Activated CD8-positive, alpha-beta T cell treated with anti-CD3 and anti-CD28 coated beads for 36 hours (primary cell): ENCODE measurements at places on chromosomes 6 and 20. TPM values are rescaled to one million over a fixed set of nuclear protein-coding genes. Genes with fewer than 3 reads are reported as not detected.

DNA sequence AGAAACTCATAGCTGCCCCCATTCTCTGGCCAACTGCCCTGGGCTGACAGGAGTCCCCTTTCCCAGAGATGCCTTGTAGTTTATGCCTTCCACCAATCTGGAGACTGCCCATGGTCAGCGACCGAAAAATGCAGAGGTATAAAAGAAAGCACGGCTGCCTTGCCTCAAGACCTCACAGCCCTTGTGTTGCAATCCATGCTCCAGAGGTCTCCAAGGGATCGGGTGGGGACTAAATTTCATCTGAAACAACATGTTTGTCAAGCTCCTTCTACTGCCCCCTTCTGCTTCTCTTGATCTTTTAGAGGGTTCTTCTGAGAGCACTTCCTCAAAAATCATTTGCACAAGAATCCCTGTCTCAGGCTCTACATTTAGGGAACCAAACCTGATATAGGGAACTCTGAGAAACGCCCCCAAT is 128.8 kb downstream of the PLCB1 start:
- no peaks in the 10 kb centered on the region for H3K27me3 ChIP-seq
- no peak overlapping the region for H3K4me3 ChIP-seq
- no peak overlapping the region for H3K27ac ChIP-seq
- DNase-seq, result no peak
- H3K36me3 ChIP-seq, result no peaks in the 10 kb centered on the region
- H3K4me1 ChIP-seq, result no peaks in the 10 kb centered on the region

TINAG gene
- not detected for total RNA-seq

- H3K36me3 ChIP-seq, result no peaks in the 10 kb centered on the region
- no peak overlapping the region for H3K4me3 ChIP-seq
- no peaks in the 10 kb centered on the region for H3K4me1 ChIP-seq
- no peak for DNase-seq
- H3K27ac ChIP-seq, result no peak overlapping the region
- H3K27me3 ChIP-seq, result no peaks in the 10 kb centered on the region
These were observed 492.0 kb upstream of the NRSN1 start for GRCh38 chr6:23633996-23634395.

- no peak for DNase-seq
- H3K27ac ChIP-seq, result peak overlapping the region; percentile 72
- H3K4me3 ChIP-seq, result no peak overlapping the region
- peaks cover 9% of the 10 kb centered on the region for H3K36me3 ChIP-seq
- peaks cover 42% of the 10 kb centered on the region for H3K4me1 ChIP-seq
These were observed 278.8 kb upstream of the RUNX2 start for GRCh38 chr6:45049188-45049843.

GRCh38 chr6:119179842-119180241 is 101.4 kb upstream of the FAM184A start:
- H3K4me1 ChIP-seq, result peaks cover 14% of the 10 kb centered on the region
- H3K36me3 ChIP-seq, result peaks cover 32% of the 10 kb centered on the region
- DNase-seq, result no peak
- no peak overlapping the region for H3K4me3 ChIP-seq

BPI gene
- total RNA-seq, result not detected

GRCh38 chr6:154649721-154650120 is 83.5 kb upstream of the SCAF8 start:
- no peak for DNase-seq
- no peak overlapping the region for H3K27ac ChIP-seq
- H3K27me3 ChIP-seq, result no peaks in the 10 kb centered on the region
- H3K4me1 ChIP-seq, result no peaks in the 10 kb centered on the region

NOTCH4 gene
- 1.2 TPM for total RNA-seq

DNA sequence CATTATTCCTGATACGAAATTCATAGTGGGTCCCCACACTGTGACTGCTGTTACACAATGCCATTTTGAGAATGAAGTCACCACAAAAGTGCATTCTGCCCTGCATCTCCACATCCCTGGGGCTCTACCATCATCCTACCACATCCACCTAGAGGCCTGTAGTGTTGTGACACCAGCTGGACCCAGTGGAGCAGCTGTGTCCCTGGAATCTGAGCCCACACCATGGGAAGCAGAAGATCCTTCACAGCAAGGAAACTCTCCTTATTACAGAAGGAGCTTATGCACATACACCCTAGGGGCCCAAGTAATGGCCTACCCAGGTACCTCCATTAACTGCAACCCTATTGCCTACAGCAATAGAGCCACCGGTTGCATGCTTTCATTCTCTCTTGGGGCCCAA is 566.6 kb upstream of the EPHA7 start:
- no peaks in the 10 kb centered on the region for H3K27me3 ChIP-seq
- no peak overlapping the region for H3K4me3 ChIP-seq
- no peak overlapping the region for H3K27ac ChIP-seq
- no peaks in the 10 kb centered on the region for H3K36me3 ChIP-seq

GRCh38 chr6:11092668-11093375 is 812 bp upstream of the SMIM13 start:
- peak; percentile 61 for DNase-seq
- H3K36me3 ChIP-seq, result peaks cover 5% of the 10 kb centered on the region
- H3K27ac ChIP-seq, result peak overlapping the region; percentile 96

- no peaks in the 10 kb centered on the region for H3K27me3 ChIP-seq
- DNase-seq, result no peak
- peaks cover under 1% of the 10 kb centered on the region for H3K36me3 ChIP-seq
- peaks cover 25% of the 10 kb centered on the region for H3K4me1 ChIP-seq
- no peak overlapping the region for H3K27ac ChIP-seq
These were observed 43.6 kb downstream of the ZDHHC14 start for GRCh38 chr6:157424491-157425020.

CST2 gene
- not detected for total RNA-seq

DNA sequence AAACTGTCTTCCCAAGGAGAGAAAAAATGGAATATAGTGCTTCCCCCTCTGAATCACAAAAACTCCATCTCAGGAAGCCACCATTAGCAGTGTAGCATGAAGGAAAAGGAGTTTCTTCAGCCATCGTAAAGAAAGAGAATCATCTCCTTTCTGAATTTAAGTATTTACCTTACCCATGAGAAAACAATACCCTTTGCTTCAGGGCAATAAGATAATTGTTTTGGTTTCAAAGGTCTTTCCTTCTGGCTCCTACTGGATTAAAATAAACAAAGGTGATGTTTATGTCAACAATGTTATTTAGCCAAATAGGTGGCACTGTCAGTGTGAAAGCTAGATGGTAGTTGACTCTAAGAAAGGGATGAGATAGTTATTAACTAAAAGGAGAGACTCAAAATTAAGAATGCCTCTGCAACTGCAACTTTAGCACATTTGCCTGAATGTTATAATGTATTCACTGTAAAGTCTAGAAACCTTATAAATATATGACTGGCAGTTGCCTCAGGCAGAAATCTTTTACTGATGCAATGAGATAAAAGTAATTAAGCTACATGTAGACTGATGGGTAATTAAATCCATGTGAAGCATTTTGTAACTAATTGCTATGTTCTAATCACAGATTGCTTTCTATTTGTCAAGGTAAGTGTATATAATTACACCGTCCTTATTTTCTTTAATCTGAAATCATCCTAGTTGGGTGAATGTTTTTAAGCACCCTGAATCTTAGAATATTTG is 399.0 kb downstream of the CDKAL1 start:
- no peak for DNase-seq
- no peaks in the 10 kb centered on the region for H3K27me3 ChIP-seq
- H3K27ac ChIP-seq, result no peak overlapping the region
- H3K36me3 ChIP-seq, result peaks cover 13% of the 10 kb centered on the region

GPR6 gene
- total RNA-seq, result not detected

C6orf132 gene
- 0.18 TPM for total RNA-seq

- peaks cover 33% of the 10 kb centered on the region for H3K4me1 ChIP-seq
- H3K27ac ChIP-seq, result peak overlapping the region; percentile 14
- peaks cover 14% of the 10 kb centered on the region for H3K36me3 ChIP-seq
- no peaks in the 10 kb centered on the region for H3K27me3 ChIP-seq
These were observed 1.4 kb upstream of the BTN3A1 start for GRCh38 chr6:26400626-26401025.

DNA sequence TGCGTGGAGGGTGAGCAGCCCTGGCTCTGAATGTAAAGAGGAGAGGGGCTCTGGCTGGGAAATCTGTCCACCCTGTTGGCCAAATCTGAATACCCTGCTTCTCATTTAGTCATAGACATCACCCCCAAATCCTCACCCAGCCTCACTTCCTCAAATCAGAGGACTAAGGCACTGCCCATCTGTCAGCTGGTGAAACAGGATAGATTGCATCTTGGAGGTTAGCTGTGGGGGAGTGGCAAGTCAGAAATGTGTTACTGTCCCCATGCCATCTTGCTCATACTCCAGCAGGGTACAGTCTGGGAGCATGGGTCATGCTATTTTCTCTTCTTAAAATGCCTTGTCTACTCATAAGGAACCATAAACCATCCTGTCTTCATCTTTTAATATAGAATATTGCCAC is 9.5 kb upstream of the DTNBP1 start:
- no peaks in the 10 kb centered on the region for H3K36me3 ChIP-seq
- H3K27me3 ChIP-seq, result peaks cover 3% of the 10 kb centered on the region
- no peak overlapping the region for H3K4me3 ChIP-seq
- no peak for DNase-seq

DNA sequence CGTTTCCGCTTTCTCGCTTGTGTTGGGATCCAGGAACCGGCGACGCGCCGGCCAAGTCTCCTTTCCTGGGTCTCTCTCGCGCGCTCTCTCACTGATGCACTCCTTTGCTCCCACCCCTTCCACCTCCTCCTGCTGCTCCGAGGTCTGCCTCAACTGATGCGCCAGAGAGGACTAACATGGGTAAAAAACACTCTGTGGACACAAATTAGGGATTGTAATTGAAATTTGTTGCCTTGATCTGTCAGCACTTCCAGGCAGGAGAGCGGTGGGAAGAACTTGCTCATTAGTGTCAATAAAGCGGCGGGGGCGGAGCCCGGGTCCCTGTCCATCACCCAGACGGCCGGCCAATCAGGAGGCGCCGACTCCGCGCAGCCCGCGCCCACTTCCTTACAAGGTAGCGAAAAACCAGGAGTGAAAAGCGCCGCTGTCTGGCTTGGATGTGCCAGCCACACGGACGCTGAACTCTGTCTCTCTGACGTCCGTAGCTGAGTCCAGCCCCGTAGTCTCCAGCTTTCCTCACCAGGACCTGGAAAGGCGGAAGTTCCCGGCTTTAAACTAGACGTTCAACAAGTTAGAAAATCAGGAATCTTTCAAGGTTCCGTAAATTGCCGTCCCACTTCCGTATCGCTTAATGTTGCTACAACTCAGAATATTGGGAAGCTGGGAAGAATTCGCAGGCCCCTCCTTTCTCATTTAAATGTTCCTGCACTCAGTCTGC is at the start of gene TBX18:
Gene TBX18 (minus strand): TSS at position 267 of the 718 bp plus-strand sequence. CDS start 417 bp downstream, outside the sequence.
- H3K36me3 ChIP-seq, result peaks cover 4% of the 10 kb centered on the region
- no peak within 1 kb of the TSS for H3K27ac ChIP-seq
- H3K4me3 ChIP-seq, result peak within 1 kb of the TSS; percentile 52
- peaks cover 6% of the 10 kb centered on the region for H3K4me1 ChIP-seq
- DNase-seq, result peak; percentile 54

- H3K4me1 ChIP-seq, result no peaks in the 10 kb centered on the region
- no peak overlapping the region for H3K4me3 ChIP-seq
- H3K36me3 ChIP-seq, result no peaks in the 10 kb centered on the region
- no peaks in the 10 kb centered on the region for H3K27me3 ChIP-seq
- DNase-seq, result no peak
These were observed 47.6 kb downstream of the CDH4 start for GRCh38 chr20:61299618-61300017.
